ENCODE measurements at places on chromosomes 5 and 9.
A peak's percentile ranks its signal among the peaks of the same experiment; 100 is the strongest.

GRCh38 chr5:173396311-173396993 is 68.2 kb upstream of the STC2 start:
- peak; percentile 16 for DNase-seq

GRCh38 chr9:121362813-121363621 is 7.0 kb downstream of the STOM start:
- peak; percentile 93 for DNase-seq

DNA sequence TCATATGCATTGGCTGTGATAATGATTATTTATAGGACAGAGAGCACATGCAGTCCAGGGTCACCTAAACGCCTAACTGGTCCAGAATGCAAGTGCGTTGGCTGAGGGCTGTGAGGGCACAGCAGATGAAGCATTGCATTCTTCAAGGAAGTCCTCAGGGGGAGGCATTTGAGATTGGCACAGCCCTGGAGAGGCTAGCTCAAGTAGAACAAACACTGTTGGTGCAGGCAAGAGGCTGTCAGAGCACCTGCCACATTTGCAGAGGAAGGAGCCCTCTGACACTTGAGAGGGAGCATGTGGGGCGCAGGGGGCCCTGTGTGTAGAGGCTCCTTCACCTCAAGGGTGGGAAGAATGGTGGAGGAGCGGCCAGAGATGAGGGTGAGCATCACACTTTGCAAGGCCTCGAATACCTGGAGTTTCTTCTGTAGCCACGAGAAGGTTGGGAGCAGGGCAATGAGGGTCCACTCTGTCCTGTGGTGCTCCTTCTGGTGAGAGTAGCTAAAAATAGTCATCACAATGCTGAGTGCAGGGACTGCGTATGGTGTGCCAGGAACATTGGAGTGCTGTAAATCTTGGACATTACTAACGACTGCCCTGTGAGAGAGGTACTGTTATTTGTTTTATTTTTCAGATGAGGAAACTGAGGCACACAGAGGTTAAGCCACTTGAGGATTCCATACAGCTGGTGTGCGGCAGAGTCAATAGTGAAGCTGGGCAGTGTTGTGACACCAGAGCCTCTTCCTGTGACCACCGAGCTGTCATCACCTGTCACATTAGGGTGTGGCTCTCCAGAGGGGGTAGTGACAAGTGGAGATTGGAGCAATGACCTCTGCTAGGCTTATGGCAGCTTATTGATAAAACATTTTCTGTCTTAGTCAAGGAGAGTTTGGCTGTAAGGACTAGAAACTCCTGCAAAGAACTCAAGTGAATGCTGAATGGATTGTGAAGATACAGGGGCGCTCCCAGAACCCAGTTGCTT is 100.2 kb downstream of the PIP5K1B start:
- DNase-seq, result no peak

DNA sequence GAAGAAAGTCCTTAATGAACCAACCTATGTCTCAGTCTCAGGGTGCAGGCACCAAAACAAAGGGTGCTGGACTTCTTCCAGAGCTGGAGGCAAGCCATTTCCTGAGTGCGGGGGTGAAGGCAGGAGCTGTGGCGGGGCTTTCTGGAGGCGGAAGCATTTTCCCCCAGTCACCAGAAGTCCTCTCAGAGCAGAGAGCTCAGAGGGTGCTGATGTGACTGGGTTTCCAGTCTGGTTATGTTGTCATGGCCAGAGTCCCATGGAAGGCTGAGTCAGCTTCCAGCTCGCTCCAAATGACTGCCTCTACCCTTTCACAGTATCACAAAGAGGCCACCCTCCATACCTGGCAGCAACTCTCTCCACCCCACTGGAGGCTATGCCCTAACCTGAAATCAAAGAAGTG is 86.0 kb downstream of the TRPC7 start:
- no peak for DNase-seq

DNA sequence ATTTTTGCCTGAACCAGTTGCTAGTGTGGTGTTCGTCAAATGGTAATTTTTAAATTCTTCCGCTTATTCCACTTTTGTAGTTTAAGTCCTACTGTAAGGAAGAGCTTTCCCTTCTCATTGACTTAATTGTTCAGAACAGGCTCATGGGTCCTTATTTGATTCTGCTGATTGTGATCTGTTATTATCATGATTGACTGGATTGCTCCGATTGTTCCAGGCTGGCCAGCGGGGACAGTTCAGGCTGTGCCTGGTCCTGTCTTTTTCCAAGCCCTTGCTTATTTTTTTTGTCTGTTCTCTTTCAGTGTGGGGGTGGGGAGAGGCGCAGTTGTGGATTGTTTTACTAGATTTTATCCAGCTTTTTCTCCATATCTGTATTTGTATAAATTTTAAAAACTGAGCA is 52.4 kb downstream of the TRIO start:
- no peak for DNase-seq

DNA sequence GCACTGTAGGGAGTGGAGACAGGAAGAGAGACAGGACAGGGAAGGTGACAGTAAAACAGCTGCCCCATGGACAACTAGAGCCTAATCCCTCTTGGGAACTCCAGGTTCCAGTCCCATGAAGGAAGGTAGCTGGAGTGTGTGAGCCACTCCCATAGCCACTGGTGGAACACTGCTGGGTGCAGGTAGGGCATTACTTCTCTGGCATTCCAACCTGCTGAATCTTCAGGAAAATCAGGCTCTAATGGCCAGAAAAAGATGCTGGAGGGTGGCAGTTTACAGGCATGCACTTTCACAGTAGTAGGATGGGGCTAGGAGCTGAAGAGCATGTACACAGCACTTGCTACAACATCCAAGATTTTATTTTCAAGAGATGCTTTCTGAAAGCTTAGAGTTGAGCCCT is 259.4 kb downstream of the AUH start:
- DNase-seq, result no peak

DNA sequence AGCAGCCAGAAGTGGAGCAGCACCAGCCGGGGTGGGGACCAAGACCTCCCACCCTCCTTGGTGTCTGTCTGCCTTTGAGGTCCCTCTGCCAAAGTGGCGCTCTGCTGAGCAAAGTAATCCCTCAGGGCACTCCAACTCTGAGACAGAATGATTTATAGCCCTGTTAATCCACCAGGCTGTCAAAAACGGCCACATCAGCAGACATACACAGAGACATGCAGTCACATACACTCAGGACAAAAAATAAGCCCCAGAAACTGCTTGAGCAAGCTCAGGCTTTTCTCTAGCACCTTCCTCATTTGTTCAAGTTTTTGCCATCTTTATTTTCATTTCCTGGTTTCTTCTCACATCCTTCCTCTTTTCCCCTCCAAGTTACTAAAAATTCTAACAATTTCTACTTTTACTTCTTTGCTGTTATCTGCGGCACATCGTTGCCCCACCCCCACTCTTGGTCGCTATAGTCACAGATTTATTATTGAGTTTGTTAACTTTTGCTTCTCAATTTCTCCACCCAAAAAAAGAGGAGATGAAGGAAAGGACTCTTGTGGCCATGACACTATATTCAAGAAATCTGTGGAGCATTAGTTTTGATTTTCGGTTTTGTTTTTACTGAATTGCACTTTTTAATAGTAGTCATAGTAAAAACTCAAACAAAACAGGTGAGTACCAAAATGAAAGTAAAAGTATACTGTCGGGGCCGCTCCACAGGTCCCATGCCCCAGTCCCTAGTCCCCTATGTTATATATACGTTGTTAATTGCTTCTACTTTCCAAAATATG is 17.4 kb upstream of the ADRB2 start:
- no peak for DNase-seq

- no peak for DNase-seq
These were observed 143.3 kb downstream of the CDC42SE2 start for GRCh38 chr5:131406975-131407638.

GRCh38 chr5:145562931-145563330 is 272.2 kb downstream of the PRELID2 start:
- DNase-seq, result no peak

GRCh38 chr5:32471784-32472183 is 27.2 kb upstream of the ZFR start:
- DNase-seq, result no peak

GRCh38 chr9:94703488-94704140 is 22.9 kb upstream of the AOPEP start:
- DNase-seq, result no peak

- DNase-seq, result no peak
These were observed 15.1 kb downstream of the GLT6D1 start for GRCh38 chr9:135624282-135624681.

DNA sequence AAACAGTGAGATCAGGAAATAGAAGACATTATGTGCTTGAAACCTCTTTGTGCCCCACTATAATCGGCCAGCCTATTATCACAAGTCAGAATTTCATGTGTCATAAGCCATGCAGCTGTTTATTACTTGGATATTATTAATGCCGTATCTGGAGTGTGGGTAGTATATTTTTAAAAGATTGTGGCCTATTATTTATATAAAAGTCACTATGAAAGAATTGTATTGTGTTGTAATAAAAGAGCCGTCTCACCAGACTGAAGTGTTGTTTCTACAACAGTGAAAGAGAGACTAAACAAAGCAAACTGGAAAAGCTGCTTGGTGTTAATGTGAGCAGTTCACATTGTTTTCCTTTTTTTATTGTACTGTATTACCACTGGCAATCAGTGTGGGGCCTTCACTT is 449.1 kb downstream of the PSAT1 start:
- no peak for DNase-seq

GRCh38 chr9:128824911-128825310 is 4.7 kb downstream of the SPOUT1 start:
- DNase-seq, result no peak

- DNase-seq, result peak; percentile 91
These were observed 49.3 kb downstream of the F2R start for GRCh38 chr5:76765249-76765648.

- DNase-seq, result peak; percentile 71
These were observed 247.7 kb upstream of the ANKRD55 start for GRCh38 chr5:56480705-56481427.

- no peak for DNase-seq
These were observed 746.4 kb downstream of the MTRR start for GRCh38 chr5:8615142-8615858.

GRCh38 chr9:20473515-20474013 is 148.7 kb downstream of the MLLT3 start:
- DNase-seq, result no peak

- no peak for DNase-seq
These were observed 16.6 kb upstream of the ZDHHC11 start for GRCh38 chr5:867300-867870.

GRCh38 chr9:99966716-99967115 is 60.3 kb downstream of the STX17 start:
- DNase-seq, result peak; percentile 55

DNA sequence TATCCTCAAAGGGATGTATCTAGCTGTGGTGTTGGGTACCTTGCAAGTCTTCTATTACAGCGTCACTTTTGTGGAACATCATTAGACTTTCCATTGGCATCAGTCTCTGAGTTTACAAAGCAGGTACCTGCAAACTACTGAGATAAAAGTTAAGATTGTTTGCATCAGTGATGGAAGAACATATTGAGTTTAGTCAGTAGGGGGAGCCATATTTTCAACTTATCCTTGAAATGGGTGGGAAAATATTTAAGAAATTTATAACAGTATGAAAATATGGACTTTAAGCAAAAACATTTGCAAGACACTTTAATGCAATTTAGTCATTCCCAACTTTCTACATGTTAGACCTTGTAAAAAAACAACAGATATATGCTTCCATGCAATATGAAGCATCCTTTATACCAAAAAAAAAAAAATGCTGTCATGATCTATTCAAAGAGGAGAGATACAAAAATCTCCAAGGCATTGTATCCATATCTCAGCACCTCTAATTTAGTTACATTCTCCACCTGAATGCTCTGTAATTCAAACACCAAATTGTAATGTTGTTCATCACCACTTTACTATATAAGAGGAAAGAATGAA is 98.6 kb upstream of the ADAMTS19 start:
- peak; percentile 8 for DNase-seq

GRCh38 chr9:3138231-3139229 is 294.6 kb upstream of the PUM3 start:
- peak; percentile 51 for DNase-seq

GRCh38 chr5:157516626-157517325 is 56.8 kb downstream of the NIPAL4 start:
- peak; percentile 95 for DNase-seq

- no peak for DNase-seq
These were observed 179.0 kb downstream of the TSSK1B start for GRCh38 chr5:113255579-113256386.

GRCh38 chr9:127279717-127280285 is 15.2 kb downstream of the GARNL3 start:
- DNase-seq, result no peak

GRCh38 chr9:134689321-134690181 is 47.9 kb downstream of the COL5A1 start:
- peak; percentile 66 for DNase-seq

DNA sequence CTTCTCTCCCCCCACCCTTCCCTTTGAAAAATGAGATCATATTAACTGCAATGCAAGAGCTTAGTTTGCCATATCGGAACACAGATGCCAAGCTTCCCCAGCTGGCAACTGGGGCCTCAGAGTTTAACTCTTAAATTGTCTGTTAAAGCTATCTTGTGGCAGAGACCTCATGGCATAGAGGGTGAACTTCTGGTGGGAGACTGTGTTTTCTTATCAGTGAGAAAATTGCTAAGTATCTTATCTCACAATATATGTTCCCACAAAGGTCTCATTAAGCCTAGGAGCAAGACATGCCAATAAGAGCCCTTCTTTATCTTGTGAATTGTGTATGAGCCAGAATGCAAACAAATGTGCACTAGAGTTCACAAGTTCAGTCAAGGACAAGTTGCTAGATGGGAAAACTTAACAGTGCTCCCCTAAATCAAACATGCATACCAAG is 12.3 kb downstream of the NFIB start:
- DNase-seq, result no peak

GRCh38 chr5:10856683-10857337 is 95.8 kb upstream of the DAP start:
- DNase-seq, result peak; percentile 76

DNA sequence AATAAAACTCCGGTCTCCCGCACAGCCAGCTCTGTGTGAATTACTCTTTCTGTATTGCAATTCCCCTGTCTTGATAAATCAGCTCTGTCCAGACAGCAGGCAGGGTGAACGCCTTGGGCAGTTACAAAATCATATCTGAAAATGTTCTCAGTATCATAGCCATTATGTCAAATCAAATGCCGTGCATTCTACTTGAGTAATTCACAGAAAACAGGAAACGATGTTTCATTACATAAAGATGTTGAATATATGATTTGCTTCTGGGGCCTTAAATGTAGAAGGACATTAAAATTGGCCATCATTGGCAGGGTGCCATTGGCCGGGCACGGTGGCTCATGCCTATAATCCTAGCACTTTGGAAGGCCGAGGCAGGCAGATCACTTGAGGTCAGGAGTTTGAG is 8.5 kb downstream of the POLR3G start:
- peak; percentile 60 for DNase-seq

DNA sequence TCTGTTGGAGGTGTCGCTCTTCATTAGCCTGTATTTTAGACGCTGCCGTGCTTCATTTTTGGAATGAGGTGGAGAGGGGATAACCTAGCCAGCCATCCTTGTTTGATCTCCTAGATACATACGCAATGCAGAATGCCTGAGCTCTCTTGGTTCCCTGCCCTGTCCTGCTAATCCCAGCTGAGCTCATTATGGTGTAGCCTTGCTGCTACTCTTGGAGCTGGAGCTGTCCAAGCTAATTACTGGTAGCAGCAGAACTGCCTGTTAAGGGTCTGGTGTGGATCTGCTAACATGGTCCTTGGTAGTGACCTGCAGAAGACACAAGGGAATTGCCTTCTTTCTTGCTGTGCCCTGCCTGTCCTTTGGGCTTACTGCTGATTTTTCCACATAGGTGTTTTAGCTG is 207.9 kb downstream of the CNTLN start:
- DNase-seq, result no peak

GRCh38 chr9:35605351-35606137 is 482 bp downstream of the TESK1 start:
- DNase-seq, result peak; percentile 35
